Frontal cortex (tissue), 4 donors: ENCODE measurements at places on chromosomes 7 and 10. TPM values are rescaled to one million over a fixed set of nuclear protein-coding genes. Genes with fewer than 3 reads are reported as not detected.
A peak's percentile ranks its signal among the peaks of the same experiment; 100 is the strongest.

- DNase-seq = no peak
Observed at GRCh38 chr10:112904000-112904399, 46.0 kb upstream of the TCF7L2 start.

GRCh38 chr10:91163869-91164474, 56.5 kb upstream of the PCGF5 start:
- peak; percentile 45 for DNase-seq

- no peak for DNase-seq
Observed at GRCh38 chr7:143345428-143345900, 17.0 kb downstream of the FAM131B start.

DNA sequence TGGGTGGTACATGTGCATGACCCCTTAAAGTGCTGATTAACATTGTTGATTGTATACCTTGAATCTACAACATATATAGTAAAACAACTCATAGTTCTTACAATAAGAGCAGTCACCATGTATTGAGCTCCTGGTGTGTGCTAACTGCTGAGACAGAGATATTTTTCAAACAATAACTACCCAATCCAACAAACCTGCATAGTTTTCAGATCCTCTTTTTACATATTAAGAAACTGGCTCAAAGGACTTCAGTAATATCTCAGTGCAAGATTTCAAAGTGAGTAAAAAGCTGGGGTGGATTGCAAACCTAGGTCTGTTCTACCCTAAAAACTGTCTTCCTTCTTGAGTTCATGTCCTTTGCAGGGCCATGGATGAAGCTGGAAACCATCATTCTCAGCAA, 272.2 kb downstream of the SNX13 start:
- DNase-seq = no peak

GRCh38 chr10:76788452-76788811, 849.2 kb downstream of the KCNMA1 start:
- DNase-seq = no peak

OR2A42 gene
- total RNA-seq = under 0.01 TPM

- DNase-seq = no peak
Observed at GRCh38 chr10:104262055-104262454, 6.9 kb upstream of the GSTO2 start.

MUC3A gene
- total RNA-seq = under 0.01 TPM

GRCh38 chr7:22612776-22613175, 112.8 kb upstream of the STEAP1B start:
- DNase-seq = no peak

DNA sequence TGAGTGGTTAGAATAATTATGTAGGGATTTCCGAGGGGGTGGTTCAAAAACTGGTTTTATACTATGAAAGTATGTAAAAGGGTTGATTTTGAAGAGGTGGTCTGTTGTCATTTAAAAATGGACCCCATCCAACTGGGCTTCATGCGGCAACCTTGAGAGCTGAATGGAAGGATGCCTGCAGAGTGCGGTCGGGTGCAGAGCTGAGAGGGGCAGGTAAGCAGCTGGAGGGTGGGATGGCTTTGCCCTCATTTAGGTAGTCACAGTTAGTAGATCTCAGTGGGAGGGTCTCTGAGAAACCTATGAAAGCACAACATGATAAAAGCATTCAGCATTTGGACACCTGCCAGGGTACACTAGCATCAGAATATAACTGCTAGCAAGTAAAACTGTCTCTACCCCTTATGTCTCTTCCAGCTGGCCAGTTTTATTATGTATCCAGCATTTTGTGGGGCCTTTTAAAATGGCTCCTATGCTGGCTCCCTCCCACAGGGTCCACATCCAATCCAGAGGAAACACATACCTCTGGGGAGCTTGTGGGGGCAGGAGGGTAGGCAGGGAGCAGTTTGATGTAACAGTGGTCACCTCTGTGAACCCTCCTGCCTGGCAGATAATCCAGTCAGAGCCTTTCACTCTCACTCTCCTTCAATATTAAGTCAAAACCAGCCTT, 75.9 kb upstream of the MAGI2 start:
- DNase-seq = no peak

GRCh38 chr7:116222501-116222900, 12.2 kb downstream of the TES start:
- DNase-seq = no peak

PNLIP gene
- not detected for total RNA-seq

SPDYE1 gene
- total RNA-seq = not detected

DNA sequence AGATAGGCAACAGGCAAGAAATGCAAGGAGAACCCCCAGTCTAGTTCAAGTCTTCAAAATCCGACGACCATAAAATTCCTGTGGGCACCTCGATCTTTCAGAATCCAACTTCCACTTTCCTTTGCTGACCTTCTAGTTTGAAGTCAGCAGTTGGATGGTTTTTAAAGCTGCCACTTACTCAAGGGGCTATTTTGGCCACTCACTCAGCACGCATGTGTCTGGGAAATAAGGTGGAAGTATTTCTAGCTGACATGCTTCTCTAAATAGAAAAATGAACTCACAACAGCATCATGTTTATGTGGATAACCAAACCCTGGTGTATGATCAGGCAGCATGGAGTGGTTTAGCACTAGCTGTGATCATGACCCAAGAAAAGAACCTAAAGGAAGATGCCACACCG, at the start of gene NRAP:
Gene NRAP, minus strand, starts transcription at position 134 of the 400 bp plus-strand sequence. CDS start 159 bp downstream, outside the sequence.
- no peak for DNase-seq

FRMPD2 gene
- 3.3 TPM for total RNA-seq

DNA sequence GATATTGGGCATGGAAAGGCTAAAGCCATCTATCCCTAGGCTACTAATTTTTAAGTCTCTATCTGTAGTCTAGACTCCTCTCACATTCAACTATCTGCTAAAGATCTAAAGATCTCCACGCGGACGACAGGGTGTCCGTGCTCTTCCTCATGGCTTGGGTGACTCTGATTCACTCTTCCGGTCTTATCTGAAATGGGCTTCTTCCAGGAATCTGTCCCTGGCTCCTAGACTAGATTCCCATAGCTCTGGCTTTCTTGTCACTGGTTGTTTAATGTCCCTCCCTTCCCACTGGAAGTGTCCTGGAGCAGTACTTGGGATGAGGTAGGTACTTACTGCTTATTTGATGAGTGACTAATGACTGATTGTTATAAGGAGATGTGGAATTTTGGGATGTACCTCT, 62.0 kb upstream of the PODXL start:
- DNase-seq = no peak

EBLN1 gene
- not detected for total RNA-seq

- no peak for DNase-seq
Observed at GRCh38 chr7:21914671-21915070, 31.0 kb downstream of the CDCA7L start.

DNA sequence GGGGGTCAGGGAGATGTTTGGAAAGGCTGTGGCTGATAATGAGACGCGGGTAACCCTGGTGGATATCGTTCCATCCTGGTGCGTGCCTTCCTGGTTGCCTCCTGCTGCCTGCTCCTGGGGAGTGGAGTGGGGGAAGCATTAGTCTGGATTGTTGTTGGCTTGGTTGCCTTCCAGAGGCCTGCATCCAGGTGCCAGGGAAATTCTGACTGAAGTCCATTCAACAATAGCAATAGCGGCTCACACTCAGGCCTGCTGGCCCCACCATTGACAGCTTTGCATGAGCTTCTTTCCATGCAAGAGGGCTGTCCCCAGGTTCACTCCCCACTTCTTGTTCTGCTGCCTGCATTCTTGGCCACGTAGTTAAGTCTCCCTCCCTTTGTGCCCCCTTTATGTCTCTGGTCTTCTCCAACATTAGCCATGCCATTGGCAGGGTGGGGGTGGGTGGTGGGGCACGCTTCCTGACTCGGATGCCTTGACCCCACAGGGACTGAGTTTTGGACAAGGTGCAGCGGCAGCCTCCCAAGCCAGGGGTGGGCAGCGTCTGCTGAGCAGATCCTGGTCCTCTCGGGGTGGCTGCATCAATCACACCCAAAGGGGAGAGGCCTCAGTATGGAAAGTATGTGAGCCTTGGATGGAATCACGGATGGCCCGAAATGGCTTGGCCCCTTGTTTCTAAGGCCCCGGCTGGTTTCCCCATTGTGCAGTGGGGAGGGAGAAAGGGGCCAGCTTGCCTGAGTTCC, 150.2 kb downstream of the GRK5 start:
- no peak for DNase-seq

TFPI2 gene
- total RNA-seq = 0.41 TPM

DNA sequence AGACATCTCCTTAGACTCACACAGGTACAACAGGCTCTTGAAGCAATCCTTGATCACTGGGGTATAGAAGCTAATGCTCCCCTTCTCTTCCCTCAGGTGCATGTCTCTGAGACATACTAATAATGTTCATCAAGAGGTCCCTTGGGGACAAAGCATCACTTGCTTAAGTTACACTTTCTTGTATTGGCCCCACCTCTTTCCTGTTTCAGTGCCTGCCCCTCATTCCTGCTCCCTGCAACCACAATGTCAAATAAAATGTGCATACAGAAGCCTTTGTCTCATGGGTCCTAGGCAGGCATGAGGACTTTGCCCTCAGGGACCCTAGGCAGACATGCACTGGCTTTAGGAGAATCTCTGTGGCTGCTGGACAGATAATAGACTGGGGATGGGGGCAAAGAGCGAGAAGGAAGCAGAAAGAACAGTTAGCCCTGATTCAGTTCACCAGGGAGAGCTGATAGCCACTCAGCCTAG, 175.0 kb upstream of the NPY start:
- no peak for DNase-seq

DNA sequence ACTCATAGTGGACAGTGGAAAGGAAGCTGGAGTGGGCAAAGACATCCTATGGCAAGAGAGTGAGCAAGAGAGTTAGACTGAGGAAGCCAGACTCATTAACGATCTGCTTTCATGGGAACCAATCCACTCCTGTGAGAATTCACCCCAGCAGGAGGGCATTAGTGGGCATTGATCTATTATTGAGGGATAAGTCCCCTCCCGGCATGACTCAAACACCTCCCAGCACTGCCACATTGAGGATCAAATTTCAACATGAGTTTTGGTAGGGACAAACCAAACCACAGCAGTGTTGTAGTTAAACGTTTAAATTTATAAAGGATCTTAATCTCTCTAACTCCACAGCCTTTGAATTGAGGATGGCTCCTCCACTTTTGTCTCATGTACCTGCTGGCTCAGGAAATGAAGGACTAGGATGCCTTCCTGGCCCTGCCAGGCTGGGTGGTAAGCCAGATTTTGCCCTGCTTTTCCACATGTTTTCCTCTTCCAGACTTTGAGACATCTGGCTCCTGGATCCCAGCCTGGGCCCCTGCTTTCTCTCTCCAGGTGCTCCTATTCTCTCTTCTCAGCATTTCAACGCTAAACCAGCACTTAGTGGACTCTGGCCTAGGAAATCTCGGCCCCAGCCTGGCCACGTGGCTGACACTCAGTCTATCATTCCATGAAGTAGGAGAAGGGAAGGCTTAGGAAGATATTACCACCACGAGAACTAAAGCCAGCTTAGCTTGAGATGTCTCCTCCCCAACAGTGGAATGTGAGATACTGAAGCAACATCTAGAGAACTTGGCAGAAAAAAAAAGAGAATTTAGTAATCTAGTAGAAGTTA, 96.5 kb upstream of the PIP4K2A start:
- no peak for DNase-seq

DNA sequence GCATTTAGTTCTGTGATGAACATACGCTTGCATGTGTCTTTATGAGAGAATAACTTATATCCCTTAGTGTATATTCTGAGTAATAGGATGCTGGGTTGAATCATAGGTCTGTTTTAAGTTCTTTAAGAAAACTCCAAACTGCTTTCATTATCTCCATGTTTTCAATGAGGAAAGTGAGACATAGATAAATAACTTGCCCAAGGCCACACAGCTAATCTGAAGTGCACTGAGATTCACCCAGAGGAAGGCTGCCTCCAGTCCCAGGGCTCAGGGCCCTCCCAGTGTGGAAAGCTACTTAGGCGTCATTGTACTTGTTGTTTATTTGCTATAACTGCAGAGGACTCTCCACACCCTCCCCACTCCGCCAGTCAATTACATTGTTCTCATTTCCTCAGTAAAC, 126.7 kb downstream of the INHBA start:
- no peak for DNase-seq

DNA sequence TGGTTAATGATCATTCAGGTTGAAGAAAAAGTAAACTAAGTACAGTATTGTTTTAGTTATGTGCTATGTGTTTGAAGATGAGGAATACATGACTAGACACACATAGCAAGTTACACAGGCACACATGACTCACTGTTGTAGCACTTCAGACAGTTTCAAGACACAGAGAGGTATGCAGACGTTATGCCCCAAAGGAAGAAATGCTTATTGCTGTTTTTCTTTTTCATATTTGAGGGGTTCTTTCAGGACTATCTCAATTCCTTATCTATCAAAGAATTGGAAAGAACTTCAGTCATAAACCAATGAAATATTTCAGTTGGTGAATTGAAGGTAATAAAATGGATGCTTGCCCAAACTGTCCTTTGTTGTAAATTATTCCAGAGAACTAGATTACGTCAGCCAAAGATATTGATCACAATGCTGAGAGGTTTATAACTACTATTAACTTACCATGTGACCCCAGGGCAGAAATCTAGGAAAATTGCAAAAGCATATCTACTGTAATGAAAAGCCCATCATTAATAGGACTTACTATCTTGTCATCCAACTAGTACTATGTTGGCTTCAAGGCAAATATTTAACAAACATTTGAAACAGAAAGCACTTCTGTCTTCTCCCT, 61.2 kb upstream of the CAPZA2 start:
- no peak for DNase-seq

JAZF1 gene
- total RNA-seq = 39.5 TPM

SPAG6 gene
- 0.41 TPM for total RNA-seq

EIF3A gene
- 66.4 TPM for total RNA-seq

TRRAP gene
- 21.2 TPM for total RNA-seq

DNA sequence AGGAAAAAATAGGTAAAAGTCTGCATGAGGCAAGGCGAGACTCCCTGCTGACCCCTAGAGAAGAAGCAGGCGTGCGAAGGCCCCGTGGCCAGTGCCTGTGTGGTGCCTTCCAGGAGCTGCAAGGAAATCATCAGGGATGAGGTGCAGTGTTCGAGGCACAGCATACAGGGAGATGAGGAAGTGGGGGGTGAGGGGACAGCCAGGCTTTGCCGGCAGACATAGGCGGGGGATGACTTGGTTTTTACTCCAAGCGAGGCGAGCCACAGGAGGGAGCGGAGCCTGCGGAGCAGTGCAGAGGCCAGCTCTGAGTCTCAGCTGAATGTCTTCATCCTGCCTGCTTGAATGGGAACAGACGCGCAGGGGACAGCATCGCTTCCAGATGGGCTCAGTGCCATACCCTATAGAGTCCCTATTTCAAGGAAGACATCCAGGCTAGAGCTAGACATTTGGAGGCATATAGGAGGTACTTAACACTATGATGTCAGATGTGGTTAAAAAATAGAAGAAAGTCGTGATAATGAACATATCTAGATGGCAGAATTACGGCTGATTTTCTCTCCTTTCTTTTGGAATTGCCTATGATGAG, 49.5 kb downstream of the TCERG1L start:
- DNase-seq = no peak

- DNase-seq = no peak
Observed at GRCh38 chr7:157495594-157495993, 158.8 kb downstream of the DNAJB6 start.

WEE2 gene
- under 0.01 TPM for total RNA-seq

GRCh38 chr10:104028823-104029520, 56.7 kb downstream of the COL17A1 start:
- no peak for DNase-seq

DNA sequence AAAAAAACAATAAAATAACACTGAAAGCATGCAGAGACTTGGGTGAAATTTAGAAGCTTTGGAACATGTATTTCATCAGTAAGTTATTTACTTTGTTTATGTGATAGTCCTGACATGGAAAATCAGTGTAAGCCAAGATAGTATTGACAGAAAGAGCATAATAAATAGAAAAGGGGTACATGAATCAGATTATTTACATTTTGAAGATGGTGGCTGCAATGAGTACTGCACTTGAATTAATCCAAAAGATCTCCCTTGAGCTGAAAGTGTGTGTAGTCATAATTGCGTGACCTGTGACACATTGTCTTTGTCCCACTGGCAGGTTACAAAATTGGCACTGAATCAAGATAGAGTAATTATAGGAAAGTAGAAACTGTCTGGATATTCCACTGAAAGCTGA, 562.9 kb downstream of the GFRA1 start:
- DNase-seq = no peak
